Fibroblast of the aortic adventitia (primary cell): ENCODE measurements at places on chromosomes 1 and 21. TPM values are rescaled to one million over a fixed set of nuclear protein-coding genes. Genes with fewer than 3 reads are reported as not detected.

NR5A2 gene
- total RNA-seq = 0.25 and 11.5 TPM in 2 replicates

RAB4A gene
- 30.8 and 33.2 TPM in 2 replicates for total RNA-seq

TCHH gene
- 0.09 TPM in 1 of 2 replicates, not detected in the other for total RNA-seq

CCNL2 gene
- 102 and 133 TPM in 2 replicates for total RNA-seq

LIN28A gene
- not detected in 2 replicates for total RNA-seq

MYBPHL gene
- not detected in 2 replicates for total RNA-seq
